ENCODE measurements at places on chromosomes 11 and 22. TPM values are rescaled to one million over a fixed set of nuclear protein-coding genes. Genes with fewer than 3 reads are reported as not detected.

The MRGPRX4 gene
- total RNA-seq = not detected

The C22orf31 gene
- not detected for total RNA-seq

The TMEM218 gene
- 21.1 TPM for total RNA-seq

The IL18 gene
- 189 TPM for total RNA-seq

The UPK3A gene
- not detected for total RNA-seq

The HEPHL1 gene
- total RNA-seq = not detected

The GAB4 gene
- not detected for total RNA-seq

The TMPRSS13 gene
- total RNA-seq = not detected

The OSM gene
- total RNA-seq = not detected

The KCNQ1OT1 gene
- total RNA-seq = 1.7 TPM

The GGTLC2 gene
- total RNA-seq = not detected

The SPA17 gene
- total RNA-seq = 18.1 TPM
